AG09309 (cell line): ENCODE measurements at places on chromosomes 2 and 18.

- DNase-seq: no peak
These were observed 759.6 kb upstream of the NRXN1 start for GRCh38 chr2:51791496-51791895.

DNA sequence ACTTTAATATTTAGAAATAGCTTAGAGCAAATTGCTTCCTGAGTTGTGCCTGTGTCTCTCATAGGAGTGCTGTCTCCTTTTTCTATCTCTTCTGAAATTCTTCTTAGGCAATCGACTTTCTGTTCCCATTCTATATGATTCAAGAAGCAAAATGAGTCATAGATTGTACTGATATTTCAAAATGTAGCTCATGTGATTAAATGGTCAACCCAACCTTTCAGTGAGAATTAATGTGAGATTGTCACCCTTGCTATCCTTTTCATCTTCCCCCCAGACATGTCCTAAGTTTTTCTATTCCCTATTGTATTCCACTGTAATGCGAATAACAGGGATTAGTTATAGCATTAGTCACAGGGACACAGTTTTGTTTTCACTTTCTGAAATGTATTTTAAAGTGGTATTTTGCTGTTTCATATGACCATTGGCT lies 413.6 kb downstream of the THSD7B start:
- peak; percentile 24 for DNase-seq

- no peak for DNase-seq
These were observed 116.3 kb upstream of the PGAP1 start for GRCh38 chr2:197042739-197043196.

DNA sequence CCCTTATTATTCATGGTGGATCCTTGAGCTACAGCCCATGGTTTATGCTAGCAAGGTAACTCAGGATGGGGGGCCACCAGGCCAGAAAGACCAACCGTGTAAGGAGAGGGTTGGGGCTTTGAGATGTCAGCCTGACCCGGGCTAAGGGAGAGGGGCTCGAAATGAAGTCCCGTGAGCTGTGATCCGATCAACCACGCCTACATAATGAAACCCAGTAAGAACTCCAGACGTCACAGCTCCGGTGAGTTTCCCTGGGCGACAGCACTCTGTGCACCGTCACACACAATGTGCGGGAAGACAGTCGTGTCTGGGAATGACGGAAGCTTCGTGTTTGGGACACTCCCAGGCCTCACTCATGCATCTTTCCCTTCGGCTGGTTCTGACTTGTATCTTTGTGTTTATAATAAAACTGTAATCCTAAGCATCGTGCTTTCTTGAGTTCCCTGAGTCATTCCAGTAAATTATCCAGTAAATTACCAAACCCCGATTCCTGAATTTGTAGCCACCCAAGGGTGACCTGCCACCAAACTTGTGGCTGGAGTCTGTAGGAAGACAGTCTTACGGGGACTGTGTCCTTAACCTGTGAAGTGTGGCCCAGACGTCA lies 44.2 kb downstream of the CYP27C1 start:
- DNase-seq: peak; percentile 61

DNA sequence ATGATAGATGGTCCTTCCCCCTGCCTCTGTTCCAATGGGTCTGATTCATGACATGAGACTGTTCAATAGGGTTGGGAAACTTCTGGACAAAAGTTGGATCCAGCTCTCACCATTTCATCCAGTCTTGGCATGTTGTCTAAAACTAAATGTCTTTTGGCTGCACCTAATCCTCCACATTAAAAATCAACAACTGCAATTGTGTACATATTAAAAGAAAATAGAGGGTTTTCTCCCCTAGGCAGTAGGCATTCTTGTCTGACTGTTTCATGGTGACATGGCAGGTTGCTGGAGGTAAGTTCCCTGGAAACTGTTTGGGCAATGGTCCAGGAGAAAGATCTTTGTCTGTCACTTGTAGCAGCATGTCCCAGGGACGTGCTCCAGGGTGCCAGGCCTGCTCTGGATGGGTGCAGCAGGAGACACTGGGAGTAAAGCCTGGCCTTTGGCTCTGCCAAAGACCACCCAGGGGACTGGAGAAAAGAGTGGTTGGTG lies 135.8 kb downstream of the TCF4 start:
- DNase-seq: no peak

DNA sequence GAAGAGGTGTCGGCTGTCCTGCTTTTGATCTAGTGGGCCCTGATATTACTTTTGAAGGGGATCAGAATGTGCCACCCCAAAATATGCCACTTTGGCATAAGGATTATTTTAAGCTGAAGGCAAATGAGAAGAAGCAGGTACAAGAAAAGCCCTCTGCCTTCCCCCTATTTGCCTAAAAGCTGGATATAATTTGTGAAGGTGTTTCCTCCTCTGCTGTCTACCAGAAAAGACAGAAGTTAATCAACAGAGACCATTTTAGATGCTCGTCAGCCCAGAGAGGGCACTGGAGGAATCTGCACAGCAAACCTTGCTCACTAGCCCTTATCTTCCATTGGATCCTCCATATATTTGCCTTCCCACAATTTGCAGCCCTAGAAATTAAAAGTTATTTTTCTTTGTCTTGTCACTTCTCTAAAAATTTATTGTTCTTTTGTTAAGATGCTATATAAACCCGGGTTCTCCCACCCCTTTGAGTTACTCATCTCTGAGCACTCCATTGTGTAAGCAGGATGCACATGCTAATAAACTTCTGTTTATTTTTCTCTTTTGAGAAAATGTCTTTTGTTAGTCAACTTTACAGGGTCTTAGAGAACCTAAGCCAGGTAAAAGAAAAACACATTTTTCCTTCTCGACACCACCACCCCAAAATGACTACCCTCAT lies 163.2 kb upstream of the SLC1A4 start:
- DNase-seq: no peak

DNA sequence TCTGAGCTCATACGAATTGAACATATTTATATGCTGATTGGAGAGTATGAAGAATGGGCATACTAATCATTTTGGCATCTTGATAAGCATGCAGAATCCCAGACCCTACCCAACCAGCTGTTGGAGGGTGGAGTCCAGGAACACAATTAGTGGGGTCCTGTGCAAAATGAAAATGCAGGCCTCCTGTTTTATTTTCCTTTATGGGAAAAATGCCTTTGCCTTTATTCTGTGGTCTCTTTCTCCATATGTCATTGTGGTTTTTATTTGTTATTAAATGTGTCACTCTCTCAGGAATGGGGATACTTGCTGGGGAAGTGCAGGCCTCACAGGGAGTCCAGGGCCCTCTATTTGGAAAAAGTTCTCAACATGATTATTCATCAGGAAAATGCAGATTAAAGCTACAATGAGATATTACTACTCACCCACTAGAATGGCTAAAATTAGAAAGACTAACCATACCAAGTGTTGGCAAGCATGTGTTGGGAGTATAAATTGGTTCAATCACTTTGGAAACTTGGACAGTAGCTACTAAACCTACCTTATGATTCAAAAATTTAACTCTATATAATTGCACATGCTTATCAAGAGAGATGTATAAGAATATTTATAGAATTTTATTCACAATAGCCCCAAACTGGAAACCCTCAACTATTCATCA lies 223.1 kb upstream of the FBXO11 start:
- DNase-seq: no peak

- DNase-seq: no peak
These were observed 175.3 kb upstream of the LRP1B start for GRCh38 chr2:142306131-142306530.

- DNase-seq: no peak
These were observed 64.0 kb downstream of the CCNT2 start for GRCh38 chr2:134982603-134983002.

DNA sequence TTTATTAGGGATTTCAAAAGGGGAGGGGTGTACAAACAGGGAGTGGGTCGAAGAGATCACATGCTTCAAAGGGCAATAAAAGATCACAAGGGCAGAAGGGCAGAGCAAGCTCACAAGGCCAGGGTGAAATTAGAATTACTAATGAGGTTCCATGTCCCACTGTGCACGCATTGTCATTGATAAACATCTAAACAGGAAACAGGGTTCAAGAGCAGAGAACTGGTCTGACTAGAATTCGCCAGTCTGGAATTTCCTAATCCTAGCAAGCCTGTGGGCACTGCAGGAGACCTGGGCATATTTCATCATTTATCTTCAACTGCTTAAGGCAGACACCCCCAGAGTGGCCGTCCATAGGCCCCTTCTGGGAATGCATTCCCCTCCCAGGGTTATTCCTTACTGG lies 408.2 kb downstream of the ZNF804A start:
- no peak for DNase-seq

- no peak for DNase-seq
These were observed 8.0 kb downstream of the SP100 start for GRCh38 chr2:230423851-230424458.

DNA sequence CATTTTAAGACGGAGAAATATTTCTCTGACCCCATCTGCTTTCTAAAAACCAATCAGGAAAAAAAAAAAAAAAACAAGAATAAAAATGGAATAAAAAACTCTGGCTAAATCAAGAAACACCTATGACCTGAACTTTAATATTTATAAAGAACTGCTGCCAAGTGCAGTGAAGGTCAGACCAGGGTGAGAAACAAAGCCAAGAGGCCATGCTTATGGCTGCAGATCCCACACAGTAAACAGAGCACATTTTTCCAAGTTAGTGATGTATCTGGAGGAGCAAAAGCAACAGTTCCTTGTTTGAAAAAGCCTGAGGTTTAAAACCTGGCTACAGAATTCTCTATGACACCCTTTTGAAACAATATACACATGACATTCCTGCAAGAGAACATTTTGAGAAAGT lies 242.3 kb downstream of the SRBD1 start:
- DNase-seq: no peak

DNA sequence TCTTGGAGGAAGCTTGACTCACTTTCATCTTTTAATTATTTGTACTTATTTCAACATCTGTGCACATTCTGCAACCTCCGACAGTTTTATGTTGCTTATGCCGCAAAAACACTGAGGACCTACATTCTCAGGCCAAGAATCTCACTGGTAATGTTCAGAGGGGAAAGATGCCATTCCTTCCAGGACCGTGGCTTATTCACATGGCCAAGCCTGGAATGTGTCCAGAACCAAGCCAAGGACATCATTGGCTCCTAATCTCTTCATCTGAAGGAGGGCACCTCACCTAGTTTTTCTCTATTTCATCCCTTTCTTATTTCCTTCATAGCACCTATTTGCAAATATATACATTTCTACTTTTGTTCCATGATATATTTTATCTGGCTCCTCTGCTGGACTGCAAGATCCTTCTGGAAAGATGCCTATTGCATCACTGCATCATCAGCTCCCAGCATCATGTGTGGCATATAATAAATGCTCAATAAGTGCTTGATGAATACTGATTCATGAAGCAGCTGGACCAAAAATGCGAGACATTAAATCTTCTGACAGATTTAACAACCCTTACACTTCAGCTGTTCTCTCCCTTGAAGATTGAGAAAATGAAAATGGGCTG lies 377.1 kb downstream of the TNS1 start:
- peak; percentile 73 for DNase-seq

DNA sequence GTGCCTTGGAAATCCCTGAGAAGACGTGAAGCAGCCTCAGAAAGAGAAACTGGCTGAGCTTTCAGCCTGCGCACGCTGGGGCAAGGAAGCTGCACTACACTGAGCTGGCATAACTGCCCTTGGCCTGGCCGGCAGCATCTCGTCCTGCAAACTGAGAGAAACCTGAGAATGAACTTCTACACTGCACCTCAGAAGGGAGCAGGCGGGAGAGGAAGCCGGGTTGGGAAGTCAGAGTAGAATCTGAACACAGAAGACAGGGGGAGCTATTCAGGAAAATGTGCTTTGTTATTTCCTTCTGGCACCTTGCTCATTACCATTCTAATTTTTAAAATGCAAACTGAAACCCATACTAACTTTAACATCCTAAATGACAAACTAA lies 70.9 kb downstream of the ZEB2 start:
- no peak for DNase-seq

GRCh38 chr2:64422466-64422865 lies 31.5 kb upstream of the LGALSL start:
- DNase-seq: no peak
